SK-N-SH (cell line): ENCODE measurements at places on chromosomes 5 and 9.
A peak's percentile ranks its signal among the peaks of the same experiment; 100 is the strongest.

- no peak overlapping the region for H3K27ac ChIP-seq
- no peak for DNase-seq
- no peaks in the 10 kb centered on the region for H3K27me3 ChIP-seq
- H3K4me1 ChIP-seq, result peaks cover 13% of the 10 kb centered on the region
- H3K4me3 ChIP-seq, result no peak overlapping the region
- no peaks in the 10 kb centered on the region for H3K36me3 ChIP-seq
Measured at GRCh38 chr9:16485575-16486321, 384.7 kb downstream of the BNC2 start.

DNA sequence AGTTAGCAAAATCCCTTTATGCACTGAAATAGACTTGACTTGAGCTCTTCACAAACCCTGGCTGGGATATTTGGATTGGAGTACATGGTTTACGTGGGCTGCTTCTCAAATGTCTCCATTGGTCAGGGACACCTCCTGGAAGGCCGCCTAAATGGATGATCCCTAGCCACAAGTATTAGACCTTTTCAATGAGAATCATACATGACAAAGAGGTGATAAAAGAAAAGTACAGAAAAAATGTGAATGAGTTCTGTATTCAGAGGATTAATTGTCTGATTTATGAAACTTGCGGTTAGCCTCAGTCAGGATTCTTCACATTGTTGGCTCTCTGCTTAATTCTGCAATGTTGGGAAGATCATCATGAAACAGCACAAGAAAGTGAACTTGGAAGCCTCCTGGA is 752.8 kb upstream of the ADAMTS16 start:
- DNase-seq, result no peak
- H3K4me3 ChIP-seq, result no peak overlapping the region
- no peaks in the 10 kb centered on the region for H3K36me3 ChIP-seq
- H3K27me3 ChIP-seq, result no peaks in the 10 kb centered on the region

GRCh38 chr5:165616490-165617405 is 2111.3 kb downstream of the MAT2B start:
- no peaks in the 10 kb centered on the region for H3K36me3 ChIP-seq
- no peaks in the 10 kb centered on the region for H3K4me1 ChIP-seq
- H3K27me3 ChIP-seq, result no peaks in the 10 kb centered on the region
- no peak overlapping the region for H3K4me3 ChIP-seq
- DNase-seq, result no peak

GRCh38 chr5:90390928-90391327 is 18.6 kb downstream of the CETN3 start:
- no peaks in the 10 kb centered on the region for H3K4me1 ChIP-seq
- H3K36me3 ChIP-seq, result peaks cover 19% of the 10 kb centered on the region
- no peak overlapping the region for H3K4me3 ChIP-seq
- H3K27me3 ChIP-seq, result no peaks in the 10 kb centered on the region
- H3K27ac ChIP-seq, result no peak overlapping the region

- no peak overlapping the region for H3K27ac ChIP-seq
- H3K36me3 ChIP-seq, result no peaks in the 10 kb centered on the region
- no peaks in the 10 kb centered on the region for H3K4me1 ChIP-seq
- no peaks in the 10 kb centered on the region for H3K27me3 ChIP-seq
- no peak overlapping the region for H3K4me3 ChIP-seq
Measured at GRCh38 chr5:68708156-68708841, 385.5 kb upstream of the SLC30A5 start.

GRCh38 chr9:71916834-71917534 is 5.5 kb downstream of the C9orf85 start:
- no peaks in the 10 kb centered on the region for H3K27me3 ChIP-seq
- H3K27ac ChIP-seq, result no peak overlapping the region
- H3K4me3 ChIP-seq, result no peak overlapping the region
- H3K36me3 ChIP-seq, result no peaks in the 10 kb centered on the region

DNA sequence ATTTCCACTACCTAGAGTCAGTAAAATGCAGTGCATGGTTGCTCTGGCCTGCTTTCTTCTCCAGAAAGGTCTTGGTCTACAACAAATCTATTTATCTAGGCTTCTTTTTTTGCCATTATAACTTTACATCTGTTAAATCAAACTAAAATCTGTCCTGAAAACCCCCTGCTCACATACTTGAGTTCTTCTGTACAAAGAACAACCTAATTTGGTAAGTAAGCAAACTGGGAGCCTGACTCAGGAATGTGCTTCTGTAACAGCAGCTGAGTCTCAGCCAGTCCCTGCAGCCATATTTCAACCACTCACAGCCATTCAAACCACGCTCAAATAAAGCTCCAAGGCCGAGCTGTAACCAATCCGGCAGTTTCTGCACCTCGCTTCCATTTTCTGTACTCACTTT is 95.8 kb downstream of the PLPP1 start:
- no peak for DNase-seq
- no peaks in the 10 kb centered on the region for H3K36me3 ChIP-seq
- peaks cover 32% of the 10 kb centered on the region for H3K4me1 ChIP-seq
- no peaks in the 10 kb centered on the region for H3K27me3 ChIP-seq
- peak overlapping the region; percentile 78 for H3K27ac ChIP-seq

GRCh38 chr5:133797167-133797566 is 171.3 kb downstream of the C5orf15 start:
- no peaks in the 10 kb centered on the region; the same call in 1 of the 2 replicates for H3K27me3 ChIP-seq
- H3K27ac ChIP-seq, result no peak overlapping the region
- DNase-seq, result no peak
- H3K4me3 ChIP-seq, result no peak overlapping the region
- H3K4me1 ChIP-seq, result no peaks in the 10 kb centered on the region

DNA sequence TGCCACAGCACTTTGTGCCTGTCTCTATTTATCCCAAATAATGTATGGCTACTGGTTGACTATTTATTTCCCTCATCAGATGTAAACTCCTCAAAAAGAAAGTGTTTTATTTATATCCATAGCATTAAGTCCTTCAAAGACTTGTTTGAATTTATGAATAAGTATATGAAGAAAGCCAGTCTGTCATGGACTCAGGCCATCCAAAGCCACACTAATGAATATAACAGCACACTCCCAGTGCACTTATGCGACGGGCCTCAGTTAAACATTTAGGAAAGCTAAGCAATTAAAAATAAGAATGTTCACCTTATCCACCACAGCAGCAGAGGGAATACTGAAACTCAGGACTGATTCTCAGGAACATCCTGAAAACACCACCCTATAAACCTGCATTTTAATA is 77.5 kb downstream of the DENND1A start:
- DNase-seq, result no peak
- H3K4me3 ChIP-seq, result no peak overlapping the region
- no peaks in the 10 kb centered on the region for H3K27me3 ChIP-seq
- H3K4me1 ChIP-seq, result no peaks in the 10 kb centered on the region
- H3K36me3 ChIP-seq, result no peaks in the 10 kb centered on the region

GRCh38 chr5:22631683-22632082 is 221.5 kb downstream of the CDH12 start:
- H3K4me1 ChIP-seq, result no peaks in the 10 kb centered on the region
- H3K27me3 ChIP-seq, result no peaks in the 10 kb centered on the region
- H3K4me3 ChIP-seq, result no peak overlapping the region
- no peak overlapping the region for H3K27ac ChIP-seq

DNA sequence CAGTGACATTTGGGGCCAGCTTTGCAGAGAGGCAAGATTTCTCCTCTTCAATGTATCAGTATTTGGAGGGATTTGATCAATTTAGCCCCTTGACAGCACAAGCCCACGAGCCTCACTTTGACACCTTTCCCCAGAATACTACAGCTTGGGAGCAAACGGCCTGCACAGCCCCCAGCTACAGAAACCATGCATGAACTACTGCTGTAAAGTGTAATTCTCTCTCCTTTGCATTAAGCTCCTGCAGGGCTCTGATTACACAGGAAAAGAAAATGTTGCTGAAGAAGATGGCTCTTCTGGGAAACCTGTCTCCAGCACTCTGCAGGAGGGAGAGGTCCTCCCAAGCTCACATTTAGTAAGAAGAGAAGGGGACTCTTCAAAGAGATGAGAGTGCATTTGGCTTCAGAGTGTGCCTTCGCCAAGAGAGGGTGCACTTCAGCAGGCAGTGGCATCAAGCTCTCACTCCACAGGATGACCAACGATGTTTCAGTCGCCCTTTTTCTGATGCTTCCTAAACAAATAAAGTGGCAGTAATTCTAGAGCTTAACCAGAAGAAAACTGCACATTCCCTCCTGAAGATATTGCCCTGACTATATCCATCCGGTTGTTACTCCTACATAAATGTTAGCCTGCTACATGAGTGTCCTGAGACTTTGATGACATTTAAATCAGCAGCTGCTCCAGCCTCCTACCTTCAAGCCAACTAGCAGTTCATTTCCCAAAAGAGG is 272.2 kb downstream of the AUH start:
- no peak overlapping the region for H3K27ac ChIP-seq
- H3K4me3 ChIP-seq, result no peak overlapping the region
- H3K4me1 ChIP-seq, result no peaks in the 10 kb centered on the region
- H3K27me3 ChIP-seq, result no peaks in the 10 kb centered on the region
- DNase-seq, result no peak

DNA sequence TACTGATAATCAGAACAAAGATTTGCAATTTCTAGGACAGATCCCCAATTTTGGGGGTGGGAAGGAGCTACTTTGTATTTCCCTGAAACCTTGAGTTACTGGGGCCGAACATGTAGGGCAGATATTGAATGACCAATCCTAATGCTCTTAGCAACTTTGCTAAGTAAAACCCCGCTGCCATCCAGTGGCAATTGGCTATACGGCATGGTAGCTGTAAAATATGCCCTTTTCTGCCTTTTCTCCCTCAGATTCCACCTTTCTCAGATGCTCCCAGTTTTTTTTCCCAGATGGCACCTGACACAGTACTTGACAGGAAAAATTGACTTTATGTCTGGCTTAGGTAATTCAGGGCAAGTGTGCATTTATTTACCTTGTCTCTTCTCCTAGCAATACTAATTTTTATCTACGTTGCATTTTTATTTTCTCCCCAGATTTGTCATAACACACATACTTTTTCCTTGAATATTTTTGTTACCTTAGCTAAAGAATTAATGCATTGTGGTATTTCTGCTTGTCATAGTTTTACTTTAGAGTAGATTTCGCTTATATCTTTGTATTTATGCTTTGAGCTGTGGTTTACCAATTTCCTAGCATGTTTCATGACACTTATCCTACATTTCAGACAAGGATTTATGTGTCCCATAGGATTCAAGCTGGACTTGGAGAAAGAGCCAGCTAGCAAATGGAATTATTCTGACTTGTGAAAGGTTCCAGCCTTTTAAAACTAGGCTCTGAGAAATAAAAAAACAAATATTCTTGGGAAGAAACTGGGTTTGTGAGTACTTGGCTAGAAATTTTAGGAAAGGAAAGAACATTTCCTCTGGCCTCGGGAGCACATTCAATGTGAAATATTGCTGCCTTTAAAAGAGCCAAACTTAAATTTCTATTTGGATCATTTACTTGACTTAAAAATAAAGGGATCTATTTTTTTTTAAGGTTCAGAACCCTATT is 37.4 kb downstream of the PIK3R1 start:
- H3K27ac ChIP-seq, result peak overlapping the region; percentile 89
- H3K27me3 ChIP-seq, result no peaks in the 10 kb centered on the region
- H3K36me3 ChIP-seq, result peaks cover 4% of the 10 kb centered on the region
- no peak overlapping the region for H3K4me3 ChIP-seq
- DNase-seq, result peak; percentile 67
- peaks cover 45% of the 10 kb centered on the region; the same call in 1 of the 2 replicates for H3K4me1 ChIP-seq

DNA sequence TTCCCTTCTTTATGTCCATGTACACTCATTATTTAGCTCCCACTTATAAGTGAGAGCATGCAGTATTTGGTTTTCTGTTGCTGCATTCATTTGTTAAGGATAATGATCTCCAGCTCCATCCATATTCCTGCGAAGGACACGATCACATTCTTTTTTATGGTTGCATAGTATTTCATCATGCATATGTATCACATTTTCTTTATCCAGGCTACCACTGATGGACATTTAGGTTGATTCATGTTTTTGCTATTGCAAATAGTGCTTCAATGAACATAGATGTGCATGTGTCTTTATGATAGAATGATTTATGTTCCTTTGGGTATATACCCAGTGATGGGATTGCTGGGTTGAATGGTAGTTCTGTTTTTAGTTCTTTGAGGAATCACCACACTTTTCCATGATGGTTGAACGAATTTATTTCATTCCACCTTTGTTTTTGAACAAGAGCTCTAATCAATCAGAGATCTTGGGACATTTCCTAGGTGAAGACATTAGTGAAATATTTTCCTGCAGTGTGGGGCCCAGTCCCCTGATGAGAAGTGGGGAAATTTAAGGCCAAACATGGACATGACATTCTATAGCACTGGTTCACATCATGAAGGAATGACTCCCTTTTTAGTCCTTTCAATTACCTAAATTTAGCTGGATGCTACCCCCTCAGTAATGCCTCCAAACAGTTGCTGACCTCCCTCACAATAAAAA is 7.1 kb upstream of the TEX48 start:
- H3K4me1 ChIP-seq, result no peaks in the 10 kb centered on the region; the same call in none of the 2 replicates
- H3K27me3 ChIP-seq, result no peaks in the 10 kb centered on the region

DNA sequence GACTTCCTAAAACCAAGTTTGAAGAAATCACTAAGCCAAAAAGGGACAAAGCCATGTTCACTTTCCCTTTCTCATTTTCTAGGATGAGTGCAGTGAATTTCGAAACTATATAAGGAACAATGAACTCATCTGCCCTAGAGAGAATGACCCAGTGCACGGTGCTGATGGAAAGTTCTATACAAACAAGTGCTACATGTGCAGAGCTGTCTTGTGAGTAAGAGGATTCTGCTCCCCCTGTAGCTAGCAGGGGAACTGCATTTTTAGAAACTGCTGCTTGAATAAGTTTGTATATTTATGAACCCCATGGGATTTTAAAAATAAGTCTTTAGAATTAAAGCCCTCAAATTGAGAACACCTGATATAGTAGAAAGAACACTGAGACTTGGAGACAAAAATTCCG is 42.7 kb upstream of the SPINK14 start:
- H3K4me1 ChIP-seq, result no peaks in the 10 kb centered on the region
- no peaks in the 10 kb centered on the region for H3K27me3 ChIP-seq
- no peak overlapping the region for H3K27ac ChIP-seq
- DNase-seq, result peak; percentile 13

GRCh38 chr9:138100711-138101350 is 223.2 kb downstream of the CACNA1B start:
- DNase-seq, result peak; percentile 32
- no peak overlapping the region for H3K27ac ChIP-seq
- H3K4me3 ChIP-seq, result no peak overlapping the region
- H3K36me3 ChIP-seq, result no peaks in the 10 kb centered on the region

DNA sequence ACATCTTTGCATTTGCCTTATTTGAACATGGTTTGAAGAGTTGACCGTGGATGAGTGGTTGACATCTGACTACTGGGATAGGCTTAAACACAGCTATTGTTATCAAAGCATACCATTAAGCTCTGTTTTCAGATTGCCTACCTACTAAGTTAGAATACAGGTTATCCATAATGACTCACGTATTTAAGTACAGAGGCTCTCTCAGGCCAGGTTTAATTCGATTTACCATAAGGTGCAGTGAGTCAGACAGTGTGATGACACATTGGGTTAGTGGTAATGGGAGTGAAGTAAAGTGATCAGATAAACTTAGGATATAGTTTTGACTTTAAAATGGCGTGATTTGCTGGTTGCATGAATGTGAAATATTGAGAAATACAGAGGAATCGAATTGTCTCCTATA is 732.0 kb upstream of the CTNND2 start:
- DNase-seq, result no peak
- H3K27ac ChIP-seq, result no peak overlapping the region
- H3K4me3 ChIP-seq, result no peak overlapping the region
- no peaks in the 10 kb centered on the region for H3K36me3 ChIP-seq
- H3K27me3 ChIP-seq, result no peaks in the 10 kb centered on the region

- peaks cover 12% of the 10 kb centered on the region; the same call in 1 of the 2 replicates for H3K4me1 ChIP-seq
- DNase-seq, result no peak
- no peak overlapping the region for H3K4me3 ChIP-seq
Measured at GRCh38 chr9:100583014-100583802, 5.3 kb downstream of the CAVIN4 start.
